DMS153 (cell line): ENCODE measurements at places on chromosomes 12 and 14.

DNA sequence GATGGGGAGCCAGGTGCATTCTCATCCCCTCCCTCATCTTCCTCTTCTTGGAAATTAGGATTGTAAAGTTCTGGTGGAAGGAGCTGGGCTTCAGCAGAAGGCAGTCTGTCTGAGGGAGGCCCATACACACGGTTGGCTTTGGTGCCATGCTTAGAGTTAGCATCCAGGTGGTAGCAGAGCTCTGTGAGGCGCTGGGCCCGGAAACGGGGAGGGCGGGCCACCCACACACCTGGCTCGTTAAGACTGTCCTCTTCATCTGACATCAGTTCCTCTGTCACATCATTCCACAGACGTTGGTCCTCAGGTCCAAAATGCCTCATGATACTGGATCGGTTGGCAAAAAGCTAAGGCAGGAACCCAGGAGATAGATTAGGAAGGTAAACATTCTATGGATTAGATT, 4.9 kb upstream of the AJUBA start:
- no peak for DNase-seq

GRCh38 chr12:43112101-43112920, 439.7 kb downstream of the ADAMTS20 start:
- no peak for DNase-seq

GRCh38 chr12:6854036-6854435, 2.1 kb downstream of the USP5 start:
- no peak for DNase-seq

DNA sequence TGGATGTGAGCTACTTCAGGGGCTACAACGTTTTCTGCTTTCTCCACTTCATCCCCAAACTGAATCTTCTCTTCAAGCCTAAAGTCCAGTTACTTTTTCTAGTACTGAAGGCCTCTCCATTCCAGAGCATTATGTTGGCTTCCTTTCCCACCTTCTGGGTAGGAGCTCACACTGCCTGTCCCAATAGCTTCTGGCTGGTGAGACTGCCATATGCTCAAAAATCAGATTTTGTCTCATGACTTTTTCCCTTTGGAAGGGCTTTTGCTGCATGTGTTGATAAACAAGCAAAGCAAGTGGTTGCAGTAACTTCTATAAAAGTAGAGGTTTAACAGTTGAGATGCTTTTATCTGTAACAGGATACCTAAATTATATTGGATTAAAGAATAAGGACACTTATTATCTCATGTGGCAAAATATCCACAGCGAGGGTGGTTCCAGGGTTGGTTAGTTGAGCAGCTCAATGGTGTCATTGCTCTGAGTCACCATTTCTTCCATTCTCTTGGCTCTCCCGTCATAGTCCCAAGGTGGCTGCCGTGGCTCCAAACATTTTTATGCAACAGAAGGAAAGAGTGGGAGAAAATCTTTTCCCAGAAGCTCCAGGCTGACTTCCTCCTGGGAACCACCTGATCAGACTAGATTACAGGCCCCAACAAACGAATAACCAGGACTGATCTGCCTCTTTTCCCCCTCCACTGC, 15.1 kb upstream of the PPFIBP1 start:
- no peak for DNase-seq

DNA sequence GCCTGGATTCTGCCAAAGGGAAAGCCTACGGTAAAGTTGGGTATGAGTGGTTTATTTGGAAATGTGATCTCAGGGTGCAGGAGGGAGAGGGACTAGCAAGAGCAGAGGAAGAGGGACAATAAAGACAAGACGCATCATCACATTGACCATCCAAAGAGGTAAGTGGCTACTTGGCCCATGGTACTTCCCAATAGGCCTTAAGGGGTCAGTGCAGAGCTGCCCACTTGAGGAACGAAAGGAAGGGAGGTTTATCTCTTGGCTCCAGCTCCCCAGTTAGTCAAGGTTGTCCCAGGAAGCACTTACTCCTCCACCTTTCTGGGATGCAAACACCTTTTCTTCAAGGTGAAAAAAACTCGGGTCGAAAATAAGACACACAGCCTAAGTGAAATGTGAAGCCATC, 323.9 kb downstream of the TMEM132D start:
- no peak for DNase-seq

- DNase-seq = no peak
Observed at GRCh38 chr14:90019824-90020523, 41.8 kb upstream of the KCNK13 start.

GRCh38 chr12:79689477-79690141, 1.2 kb downstream of the PAWR start:
- DNase-seq = peak; percentile 18

DNA sequence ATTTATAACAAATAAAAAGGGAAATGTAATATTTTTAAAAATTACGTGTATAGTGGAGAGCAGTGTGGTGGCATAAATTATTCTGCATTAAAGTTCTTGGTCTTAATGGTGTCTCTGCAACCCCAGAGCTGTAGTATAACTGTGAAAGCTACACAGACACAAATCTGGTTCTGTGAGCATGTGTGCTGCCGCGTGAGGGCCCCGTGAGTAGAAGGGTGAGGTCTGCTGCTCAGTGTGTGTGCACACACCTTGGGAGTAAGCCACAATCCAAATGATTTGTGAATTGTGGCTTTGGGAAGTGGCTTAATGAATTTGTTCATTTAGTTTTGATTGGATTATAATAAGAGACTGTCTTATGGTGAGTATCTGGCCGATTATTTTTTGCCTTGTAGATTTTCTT, 16.8 kb downstream of the PELI2 start:
- no peak for DNase-seq

DNA sequence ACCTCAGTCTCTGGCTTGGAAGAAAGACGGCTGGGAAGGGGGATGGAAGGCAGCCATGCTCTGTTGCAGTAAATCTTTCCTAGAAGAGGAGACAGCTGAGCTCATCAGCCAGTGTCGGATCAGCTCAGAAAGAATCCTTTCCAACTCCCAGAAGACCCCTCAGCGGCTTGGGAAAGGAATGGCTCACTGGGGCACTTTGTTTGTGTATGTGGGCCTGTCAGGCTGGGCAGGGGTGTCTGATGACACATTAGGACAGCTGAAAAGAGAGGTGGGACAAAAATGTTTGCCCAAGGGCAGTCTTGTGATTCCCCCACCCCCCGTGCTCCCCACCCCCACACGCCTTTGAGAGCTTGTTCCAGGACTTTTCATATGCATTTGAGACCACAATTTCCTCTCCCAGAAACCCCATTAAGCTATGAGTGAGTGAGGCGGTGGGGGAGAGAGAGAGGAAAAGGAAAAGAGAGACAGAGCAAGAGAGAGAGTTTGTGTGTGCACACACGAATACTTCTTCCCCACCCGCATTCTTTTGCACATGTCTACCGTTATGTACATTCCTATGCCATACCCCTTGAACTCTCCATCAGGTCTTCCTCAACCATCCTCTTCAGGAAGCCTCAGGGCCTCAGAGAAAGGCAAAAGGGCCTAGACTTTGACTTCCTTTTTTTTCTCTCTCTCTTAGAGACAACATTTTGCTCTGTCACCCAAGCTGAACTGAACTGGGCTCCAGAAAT, 198.9 kb downstream of the ZFP36L1 start:
- no peak for DNase-seq

DNA sequence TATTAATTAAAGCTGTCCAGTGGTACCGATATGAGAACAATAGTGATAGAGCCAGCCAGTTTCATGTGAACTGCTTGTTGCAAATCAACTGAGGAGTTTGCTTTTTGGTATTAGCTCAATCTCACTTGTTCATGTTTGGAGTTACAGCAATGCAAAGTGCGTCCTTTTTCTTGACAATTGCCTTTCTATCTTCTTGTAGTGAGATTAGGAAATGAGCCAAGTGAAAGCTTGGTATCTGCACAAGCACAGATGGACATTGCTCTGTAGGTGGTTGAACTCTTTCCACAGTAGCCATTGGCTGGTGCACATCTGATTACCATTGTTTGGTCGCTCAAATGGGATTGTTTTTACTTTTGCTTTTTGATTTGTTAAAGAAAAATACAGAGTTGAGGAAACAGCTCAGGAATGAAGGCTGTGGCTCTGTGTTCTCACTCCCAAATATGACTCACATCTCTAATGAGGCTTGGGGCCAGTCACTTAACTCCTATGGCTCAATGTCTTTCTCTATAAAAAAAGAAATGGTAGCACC, 241.4 kb downstream of the BMP4 start:
- DNase-seq = no peak

DNA sequence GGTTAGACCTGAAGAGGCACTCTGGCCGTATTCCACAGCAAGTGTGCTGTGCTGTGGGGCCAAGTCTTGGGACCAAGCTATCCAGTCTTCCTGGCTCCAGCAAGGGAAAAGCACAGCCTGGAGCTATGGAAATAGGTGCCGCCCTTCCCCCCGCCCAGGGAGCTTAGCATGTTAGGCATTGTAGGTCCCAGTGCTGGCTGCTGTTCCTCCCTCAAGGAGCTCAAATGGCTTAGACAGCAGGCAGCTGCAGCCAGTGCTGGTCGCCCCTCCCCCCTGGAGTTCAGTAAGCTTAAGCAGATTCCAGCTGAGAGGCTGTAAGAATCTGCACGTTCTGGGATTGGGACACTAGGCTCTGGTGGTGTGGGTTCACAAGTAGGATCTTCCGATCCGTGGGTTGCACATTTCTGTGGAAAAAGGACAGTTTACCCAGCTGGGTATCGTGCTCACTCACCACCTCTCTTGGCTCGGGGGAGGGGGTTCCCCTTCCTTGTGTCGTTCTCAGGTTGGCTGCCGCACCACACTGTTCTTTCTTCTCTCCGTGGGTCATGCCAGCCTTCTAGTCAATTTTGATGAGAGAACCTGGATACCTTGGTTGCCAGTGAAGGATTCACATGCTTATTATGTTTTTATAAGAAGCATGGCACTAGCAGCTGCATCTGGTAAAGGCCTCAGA, 127.3 kb downstream of the CNTN1 start:
- no peak for DNase-seq

DNA sequence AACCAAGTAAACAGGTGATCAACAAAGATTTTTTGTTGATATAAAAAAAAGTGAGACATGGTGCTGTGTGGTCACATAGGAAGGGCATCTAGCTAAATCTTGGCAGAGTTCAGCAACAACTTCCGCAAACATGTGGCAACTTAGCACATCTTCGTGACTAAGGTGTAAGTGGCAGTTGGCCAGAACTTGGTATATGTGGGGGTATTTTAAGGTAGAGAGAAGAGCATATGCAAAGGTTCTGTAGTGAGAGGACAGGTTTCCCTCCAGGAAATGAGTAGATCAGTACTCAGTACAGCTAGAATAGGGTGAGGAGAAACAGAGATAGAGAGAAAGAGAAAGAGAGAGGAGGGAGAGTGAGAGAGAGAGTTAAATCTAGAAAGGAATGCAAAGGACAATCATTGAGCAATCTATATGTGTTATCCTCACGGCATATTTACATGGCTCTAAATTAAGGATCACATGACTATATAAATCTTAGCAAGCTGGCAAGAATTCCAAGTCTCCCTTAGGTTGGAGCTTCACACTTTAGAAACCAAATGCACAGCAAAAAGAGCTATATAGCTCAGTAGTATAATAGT, 227.7 kb upstream of the HMGA2 start:
- DNase-seq = no peak

- no peak for DNase-seq
Observed at GRCh38 chr14:61491876-61492434, 170.6 kb downstream of the PRKCH start.

DNA sequence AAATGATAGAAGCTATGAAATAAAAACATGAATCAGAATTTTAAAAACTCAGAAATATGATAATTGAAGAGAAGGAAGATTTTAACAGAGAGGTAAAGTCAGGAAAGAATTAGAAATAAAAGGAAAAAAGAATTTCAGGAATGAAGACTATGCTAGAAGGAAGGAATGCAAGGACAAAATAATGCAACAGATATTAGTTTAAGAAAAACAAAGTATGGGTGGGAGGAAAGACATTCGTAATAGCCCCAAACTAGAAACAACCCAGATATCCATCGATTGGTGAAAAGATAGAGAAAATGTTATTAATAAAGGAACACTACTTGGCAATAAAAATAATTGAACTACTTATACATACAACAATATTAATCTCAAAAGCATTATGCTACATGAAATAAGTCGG, 129.6 kb downstream of the AKAP6 start:
- no peak for DNase-seq

DNA sequence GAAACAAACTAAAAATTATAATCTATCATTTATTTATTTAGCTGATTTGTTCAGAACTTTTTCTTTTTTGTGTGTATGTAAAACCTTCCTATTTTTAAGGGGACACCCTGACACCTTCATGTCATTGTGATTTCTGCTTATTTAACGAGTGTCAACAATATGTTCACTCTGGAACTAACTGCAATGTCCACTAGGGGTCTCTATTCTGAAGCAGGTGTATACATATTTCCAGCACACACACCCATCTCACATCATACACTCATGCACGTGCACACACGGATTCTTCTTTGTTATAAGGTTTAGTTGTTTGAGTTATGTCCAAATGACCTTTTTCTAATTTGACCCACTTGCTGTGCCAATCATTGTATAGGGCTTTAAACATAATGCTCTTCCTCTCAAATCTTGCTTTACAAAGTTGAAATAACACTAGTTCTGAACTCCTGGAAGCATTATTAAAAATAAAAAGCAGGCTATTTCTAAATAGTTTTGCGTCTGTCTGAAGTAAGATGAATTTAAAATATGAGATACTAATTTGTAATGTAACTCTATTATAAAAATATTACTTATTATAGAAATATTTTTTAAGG, 15.5 kb downstream of the E2F7 start:
- DNase-seq = peak; percentile 46

DNA sequence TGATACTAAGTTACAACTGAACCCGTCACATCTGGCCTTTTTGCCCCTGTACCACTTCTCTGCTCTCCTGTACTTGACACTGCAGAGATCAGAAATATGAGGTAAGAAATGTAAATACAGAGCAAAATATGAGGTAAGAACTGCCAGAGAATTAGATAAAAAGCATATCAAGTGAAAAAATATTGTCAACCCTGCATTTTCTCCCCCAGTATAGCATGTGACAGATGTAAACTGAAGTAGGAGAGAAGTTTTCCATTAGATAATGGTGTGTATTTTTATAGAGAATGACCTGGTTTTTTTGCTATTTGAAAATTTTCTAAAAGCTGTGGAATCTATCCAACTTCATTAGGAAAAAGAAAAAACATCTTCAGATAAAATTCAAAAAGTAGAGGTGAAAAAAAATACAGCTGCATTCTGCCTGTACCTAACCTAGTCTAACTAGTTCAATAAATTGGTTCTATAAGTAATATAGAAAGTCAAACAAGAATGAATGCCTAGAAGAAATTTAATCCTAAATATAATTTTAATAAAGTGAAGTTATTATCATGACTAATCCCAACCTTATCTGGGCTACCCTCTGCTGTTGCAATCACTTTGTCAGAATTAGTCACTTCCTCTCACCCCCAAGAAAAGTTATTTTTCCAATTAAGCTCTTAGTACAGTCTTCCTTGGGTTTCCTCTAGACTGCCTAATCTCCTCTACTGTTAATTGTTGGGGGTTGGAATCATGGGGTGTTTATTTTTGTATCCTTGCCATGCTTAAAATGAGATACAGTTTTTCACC, 210.0 kb downstream of the RASSF9 start:
- DNase-seq = no peak

GRCh38 chr12:57694459-57695019, 607 bp downstream of the OS9 start:
- no peak for DNase-seq
